ENCODE measurements at places on chromosomes 6 and 20. TPM values are rescaled to one million over a fixed set of nuclear protein-coding genes. Genes with fewer than 3 reads are reported as not detected.
A peak's percentile ranks its signal among the peaks of the same experiment; 100 is the strongest.

GRCh38 chr20:7347409-7347808 is 579.9 kb downstream of the BMP2 start:
- DNase-seq, result no peak

Gene ASIP
- not detected for total RNA-seq

Gene BACH2
- total RNA-seq, result 2.0 TPM

GRCh38 chr20:1374246-1374645 is 18.6 kb downstream of the FKBP1A start:
- no peak for DNase-seq

DNA sequence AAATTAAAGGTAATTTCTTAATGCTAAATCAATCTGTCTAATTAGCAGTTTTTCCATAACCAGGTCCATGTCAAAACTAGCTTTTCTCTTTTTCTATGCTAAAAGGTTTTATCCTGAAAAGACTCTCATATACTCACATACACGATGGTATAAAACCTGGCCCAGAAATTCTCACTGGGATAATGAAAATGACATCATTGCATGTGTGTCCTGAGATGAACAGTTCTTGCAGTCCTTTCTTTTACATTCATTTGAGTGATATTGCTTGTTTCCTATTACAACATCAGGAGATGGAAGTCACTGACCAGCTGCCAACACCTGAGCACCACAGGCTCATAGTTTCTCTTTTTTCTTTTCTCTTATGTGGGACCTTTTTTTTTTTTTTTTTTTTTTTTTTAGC is 7.9 kb upstream of the PRELID3B start:
- DNase-seq, result no peak

Gene RBM24
- total RNA-seq, result 4.5 TPM

- DNase-seq, result no peak
Observed at GRCh38 chr6:15993716-15994228, 135.1 kb upstream of the MYLIP start.

- DNase-seq, result no peak
Observed at GRCh38 chr20:19868441-19868840, 110.4 kb downstream of the RIN2 start.

- DNase-seq, result peak; percentile 62
Observed at GRCh38 chr20:49661560-49662329, 51.9 kb downstream of the B4GALT5 start.

DNA sequence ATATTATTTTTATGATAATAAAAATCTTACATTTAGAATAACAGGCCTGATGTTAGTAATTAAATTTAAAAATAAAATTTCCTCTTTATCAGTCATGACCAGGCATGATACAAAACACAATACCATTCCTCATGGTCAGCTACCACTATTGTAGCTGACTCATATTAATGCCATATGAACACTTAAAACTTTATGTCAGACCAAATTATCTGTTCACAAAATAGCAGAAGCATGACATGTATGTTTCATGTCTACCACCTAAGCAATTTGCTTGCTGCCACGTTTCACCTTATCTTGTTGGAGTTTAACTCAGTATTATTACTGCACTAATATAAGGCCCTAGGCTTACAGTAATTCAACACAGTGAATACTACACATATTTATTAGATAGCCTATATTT is 65.7 kb downstream of the HTR1B start:
- no peak for DNase-seq

DNA sequence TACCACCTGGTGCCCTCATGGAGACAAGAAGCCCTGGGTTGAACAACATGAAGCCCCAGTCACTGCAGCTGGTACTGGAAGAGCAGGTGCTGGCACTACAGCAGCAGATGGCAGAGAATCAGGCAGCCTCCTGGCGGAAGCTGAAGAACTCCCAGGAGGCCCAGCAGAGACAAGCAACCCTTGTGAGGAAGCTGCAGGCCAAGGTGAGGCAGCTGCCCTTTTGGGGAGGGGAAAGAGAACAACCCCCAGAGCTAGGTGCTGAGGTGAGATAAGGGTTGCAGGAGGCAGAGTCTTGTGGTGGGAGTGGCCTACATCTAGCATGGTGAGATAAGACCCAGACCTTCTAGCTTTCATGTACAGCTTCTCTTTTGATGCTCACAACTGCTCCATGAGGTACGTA is 7.0 kb downstream of the CEP250 start:
- DNase-seq, result no peak

DNA sequence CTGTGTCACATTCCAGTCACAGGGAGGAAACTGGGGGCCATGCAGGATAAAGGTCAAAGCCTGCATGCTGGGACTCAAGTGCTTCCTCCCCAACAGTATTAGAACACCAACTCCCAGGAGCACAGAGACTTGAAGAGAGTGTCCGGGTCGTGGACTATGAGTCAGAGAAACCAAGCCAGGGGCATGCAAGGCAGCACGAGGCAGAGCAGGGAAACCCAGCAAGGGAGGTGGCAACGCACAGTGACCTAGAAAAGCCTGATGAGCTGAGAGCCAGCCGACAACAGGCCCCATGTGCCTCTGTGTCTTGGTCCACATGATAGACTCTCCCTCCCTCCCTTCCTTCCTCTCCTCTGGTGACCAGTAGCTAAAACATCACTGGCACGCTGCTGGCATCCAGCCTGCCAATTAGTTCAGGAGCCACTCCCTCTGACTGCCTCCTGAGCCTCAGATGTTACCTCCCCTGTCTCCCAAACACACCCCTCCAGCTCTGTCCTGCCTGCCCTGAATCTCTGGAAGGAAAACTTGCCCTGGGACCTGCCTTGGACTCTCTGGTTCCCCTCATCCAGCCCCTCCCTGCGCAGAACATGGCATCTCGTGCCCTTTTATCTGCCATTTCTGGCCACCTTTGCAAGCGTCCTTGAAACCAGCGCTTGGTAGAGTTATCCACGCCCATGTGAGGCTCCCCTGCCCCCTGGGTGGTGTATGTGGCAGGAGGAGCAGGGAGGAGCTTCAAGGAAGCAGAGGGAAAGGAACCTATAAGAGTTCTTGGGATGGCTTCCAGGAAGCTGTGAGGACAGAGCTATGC is 16.2 kb upstream of the RNF39 start:
- DNase-seq, result peak; percentile 79

DNA sequence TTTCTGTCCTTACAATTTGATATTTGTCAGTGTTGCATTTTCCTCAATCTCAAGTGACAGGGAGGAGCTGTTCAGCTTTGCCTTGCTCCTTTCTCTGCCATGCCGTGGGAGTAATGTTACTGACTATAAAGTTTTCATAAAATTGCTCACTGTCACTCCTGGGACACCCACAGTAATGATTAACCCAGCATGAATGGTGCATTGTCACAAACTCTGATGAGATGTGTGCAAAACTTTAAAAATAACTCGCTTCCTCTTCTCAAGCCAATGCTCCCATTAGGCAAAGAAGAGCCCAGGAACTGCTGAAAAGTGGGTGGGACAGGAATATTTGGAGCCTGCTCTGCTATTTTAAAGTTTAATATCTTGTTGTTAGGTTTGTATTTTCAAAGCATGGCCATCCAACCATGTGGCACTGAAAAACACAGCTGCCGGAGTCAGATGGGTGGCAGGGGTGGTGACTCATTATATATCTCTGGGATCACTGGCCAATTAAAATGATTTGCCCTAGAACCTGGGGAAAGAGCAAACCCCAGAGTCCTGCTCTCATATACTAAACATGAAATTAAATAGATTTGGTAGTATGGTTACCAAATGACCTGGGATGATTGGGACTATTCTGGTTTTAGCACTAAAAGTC is 260.1 kb downstream of the BTBD3 start:
- peak; percentile 62 for DNase-seq

GRCh38 chr6:34904990-34905613 is 16.0 kb downstream of the ANKS1A start:
- DNase-seq, result no peak

Gene RAET1L
- total RNA-seq, result not detected

Gene DBNDD2
- total RNA-seq, result 12.5 TPM

DNA sequence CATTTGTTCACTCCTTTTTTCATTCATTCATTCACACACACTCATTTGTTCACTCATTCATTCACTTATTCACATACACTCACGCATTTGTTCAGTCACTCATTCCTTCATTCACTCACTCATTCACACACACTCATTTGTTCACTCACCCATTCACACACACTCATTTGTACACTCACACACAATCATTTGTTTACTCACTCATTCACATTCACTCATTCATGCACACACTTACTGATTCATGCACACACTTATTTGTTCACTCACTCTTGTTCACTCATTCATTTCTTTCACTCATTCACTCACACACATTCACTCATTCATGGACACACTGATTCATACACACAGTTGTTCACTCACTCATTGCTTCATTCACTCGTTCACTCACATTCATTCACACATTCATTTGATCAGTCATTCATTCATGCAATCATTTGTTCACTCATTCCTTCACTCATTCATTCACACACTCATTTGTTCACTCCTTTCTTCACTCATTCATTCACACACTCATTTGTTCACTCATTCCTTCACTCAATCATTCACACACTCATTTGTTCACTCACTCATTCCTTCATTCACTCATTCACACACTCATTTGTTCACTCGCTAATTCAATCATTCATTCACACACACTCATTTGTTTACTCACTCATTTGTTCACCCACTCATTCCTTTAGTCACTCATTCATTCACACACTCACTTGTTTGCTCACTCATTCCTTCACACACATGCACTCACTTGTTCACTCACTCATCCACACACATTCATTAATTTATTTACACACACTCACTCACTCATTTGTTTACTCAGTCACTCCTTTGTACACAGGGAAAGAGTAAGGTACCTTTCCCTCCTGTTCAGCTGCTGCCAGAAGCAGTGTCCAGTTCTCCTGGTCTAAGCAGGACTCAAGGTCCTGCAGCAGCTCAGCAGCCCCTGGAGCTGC is 50.7 kb upstream of the BHLHE23 start:
- no peak for DNase-seq

GRCh38 chr6:89044328-89045010 is 36.1 kb upstream of the PNRC1 start:
- no peak for DNase-seq

Gene MED23
- total RNA-seq, result 28.3 TPM

- DNase-seq, result no peak
Observed at GRCh38 chr6:142246960-142247359, 54.8 kb upstream of the ADGRG6 start.

Gene CGA
- total RNA-seq, result not detected

Gene SALL4
- 2.3 TPM for total RNA-seq

DNA sequence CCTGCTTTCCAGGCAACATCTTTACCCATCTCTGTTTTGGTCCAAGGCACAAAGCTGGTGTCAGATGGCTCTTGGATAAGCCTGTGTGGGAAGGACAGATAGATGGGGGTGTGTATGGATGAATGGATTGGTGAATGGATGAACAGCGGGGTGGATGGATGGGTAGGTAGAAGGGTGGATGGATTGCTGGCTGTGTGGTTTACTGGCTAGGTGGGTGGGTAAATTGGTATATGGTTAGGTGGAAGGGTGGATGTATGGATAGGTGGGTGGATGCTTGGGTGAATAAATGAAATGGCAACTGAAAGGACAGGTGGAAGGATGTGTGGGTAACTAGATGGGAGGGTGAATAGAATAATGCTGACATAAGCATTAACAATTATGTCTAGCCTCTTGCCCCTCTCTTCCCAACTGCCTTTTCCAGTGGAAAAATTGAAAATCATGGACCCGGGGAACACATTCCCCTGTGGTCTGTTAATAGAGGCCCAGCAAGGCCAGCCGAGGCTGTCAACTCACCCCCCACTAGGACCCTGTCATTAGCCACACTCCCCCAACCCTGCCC is 43.8 kb upstream of the RSPO4 start:
- no peak for DNase-seq

DNA sequence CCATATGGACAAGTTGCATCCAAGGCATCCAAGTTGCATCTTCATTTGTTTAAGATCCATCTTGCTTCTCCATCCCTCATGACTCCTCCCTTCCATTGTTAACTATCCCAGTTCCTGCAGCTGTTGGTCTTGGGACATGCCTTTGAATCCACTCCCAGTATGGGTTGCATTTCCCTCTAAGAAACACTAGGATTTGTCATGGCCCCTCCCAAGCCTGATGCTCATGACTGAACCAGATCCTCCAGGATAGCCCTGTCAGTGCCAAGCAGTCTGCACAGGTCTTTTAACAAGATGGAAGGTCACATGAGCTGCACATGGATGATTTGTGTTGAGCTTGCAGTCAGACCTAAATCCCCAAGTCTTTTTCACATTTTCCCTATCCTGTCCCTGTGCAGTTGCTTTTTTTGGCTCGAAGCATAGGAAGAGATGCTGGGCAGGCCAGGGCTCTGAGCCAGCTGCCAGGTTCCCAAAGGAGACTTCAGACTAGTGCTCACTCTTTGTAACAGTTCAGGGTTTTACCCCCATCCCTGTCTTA is 4.2 kb downstream of the PPP2R5D start:
- no peak for DNase-seq

- peak; percentile 87 for DNase-seq
Observed at GRCh38 chr20:50020288-50020687, 37.5 kb downstream of the SNAI1 start.

DNA sequence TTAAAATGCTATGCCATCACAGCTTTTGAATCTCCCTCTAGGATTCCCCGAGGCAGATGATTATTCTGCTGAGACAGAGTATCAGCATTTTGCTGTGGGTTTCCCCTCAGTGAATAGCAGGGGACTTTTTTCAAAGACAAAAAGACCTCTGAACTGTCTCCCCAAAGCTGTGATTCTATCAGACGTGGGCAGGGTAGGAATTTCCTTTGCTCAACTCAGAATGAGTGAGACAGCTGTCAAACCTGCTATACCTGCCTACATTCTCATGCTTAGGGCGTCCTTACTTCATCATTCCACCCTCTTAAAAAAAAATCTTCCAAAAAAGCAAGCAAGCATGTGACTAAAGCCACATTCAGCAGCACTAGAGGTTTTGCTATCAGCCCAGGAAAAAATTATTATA is 147.6 kb upstream of the FAM83B start:
- no peak for DNase-seq

DNA sequence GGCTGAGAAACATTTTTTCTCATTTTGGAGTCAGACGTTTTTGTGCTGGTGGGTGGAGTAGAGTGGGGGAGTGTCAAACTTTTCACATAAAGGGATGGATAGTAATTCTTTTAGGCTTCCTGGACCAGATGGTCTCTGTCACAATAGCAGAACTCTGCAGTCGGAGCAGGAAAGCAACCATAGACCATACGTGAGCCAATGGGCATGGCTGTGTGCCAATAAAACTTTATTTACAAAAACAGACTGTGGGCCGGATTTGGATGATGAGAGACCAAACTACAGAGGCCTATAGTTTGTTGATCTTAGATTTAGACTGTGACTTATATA is 70.8 kb upstream of the SLC22A23 start:
- DNase-seq, result no peak
